ENCODE measurements at places on chromosomes 6 and 20.

GRCh38 chr6:150056156-150056555, 12.8 kb downstream of the ULBP3 start:
- no peak for DNase-seq

- DNase-seq = no peak
Measured at GRCh38 chr6:5163247-5163646, 78.1 kb downstream of the PPP1R3G start.

- DNase-seq = no peak
Measured at GRCh38 chr20:37375227-37375626, 29.3 kb downstream of the SRC start.

DNA sequence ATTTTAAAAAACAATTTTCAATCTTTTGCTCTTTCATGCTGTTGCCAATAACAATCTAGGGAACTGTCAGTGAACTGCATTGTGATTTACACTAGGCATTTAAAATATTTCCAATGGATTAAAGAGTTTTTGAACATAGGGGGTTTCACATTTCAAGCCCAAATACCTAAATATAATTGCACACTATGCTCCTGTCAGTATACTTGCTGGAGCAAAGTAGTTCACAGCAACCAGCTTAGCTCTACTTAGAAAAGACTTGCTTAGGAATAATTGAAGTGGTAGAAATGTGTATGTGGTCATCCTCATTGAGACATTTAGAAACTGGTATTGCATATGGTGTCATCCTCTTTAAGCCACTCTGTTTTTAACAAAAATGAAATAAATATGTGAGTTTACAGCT, 41.7 kb upstream of the REV3L start:
- no peak for DNase-seq
